ENCODE measurements at places on chromosomes 1 and 21.

DNA sequence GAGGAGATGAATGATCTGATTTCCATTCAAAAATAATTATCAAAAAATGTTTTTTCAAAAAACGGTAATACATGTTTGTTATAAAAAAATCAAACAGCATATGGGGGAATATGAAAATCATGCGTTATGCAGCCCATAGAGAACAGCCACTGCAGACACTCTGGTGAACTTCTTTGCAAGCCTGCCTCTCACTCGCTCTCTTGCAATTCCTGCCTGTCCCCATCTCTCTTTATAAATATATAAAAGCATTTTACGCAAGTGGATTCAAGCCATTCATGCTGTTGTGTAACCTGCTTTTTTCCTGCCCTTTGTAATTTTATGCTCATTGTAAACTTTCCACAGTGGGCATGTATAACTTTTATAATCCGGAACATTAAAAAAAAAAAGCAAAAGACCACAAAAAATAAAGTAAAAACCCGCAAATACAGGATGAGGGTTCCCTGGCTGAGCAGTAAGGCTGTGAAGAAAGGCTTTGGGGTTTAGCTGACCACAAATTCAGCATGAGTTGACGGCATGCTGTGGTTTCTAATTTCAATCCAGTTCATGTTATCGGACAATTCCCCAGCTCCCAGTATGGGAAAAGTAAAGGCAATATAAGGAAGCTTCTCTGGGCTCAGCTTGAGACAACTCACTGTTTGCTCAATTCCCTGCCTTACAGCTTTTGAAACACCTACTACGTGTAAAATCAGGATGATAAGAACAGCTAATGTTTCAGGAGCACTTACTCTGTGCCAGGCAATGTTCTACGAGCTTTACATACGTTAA lies 52.8 kb upstream of the ZBTB40 start:
- DNase-seq: no peak

- DNase-seq: no peak
Measured at GRCh38 chr1:7233237-7233540, 447.9 kb downstream of the CAMTA1 start.

GRCh38 chr1:230143534-230143933 lies 76.5 kb downstream of the GALNT2 start:
- DNase-seq: no peak

- no peak for DNase-seq
Measured at GRCh38 chr1:235997049-235997448, 67.8 kb downstream of the NID1 start.

DNA sequence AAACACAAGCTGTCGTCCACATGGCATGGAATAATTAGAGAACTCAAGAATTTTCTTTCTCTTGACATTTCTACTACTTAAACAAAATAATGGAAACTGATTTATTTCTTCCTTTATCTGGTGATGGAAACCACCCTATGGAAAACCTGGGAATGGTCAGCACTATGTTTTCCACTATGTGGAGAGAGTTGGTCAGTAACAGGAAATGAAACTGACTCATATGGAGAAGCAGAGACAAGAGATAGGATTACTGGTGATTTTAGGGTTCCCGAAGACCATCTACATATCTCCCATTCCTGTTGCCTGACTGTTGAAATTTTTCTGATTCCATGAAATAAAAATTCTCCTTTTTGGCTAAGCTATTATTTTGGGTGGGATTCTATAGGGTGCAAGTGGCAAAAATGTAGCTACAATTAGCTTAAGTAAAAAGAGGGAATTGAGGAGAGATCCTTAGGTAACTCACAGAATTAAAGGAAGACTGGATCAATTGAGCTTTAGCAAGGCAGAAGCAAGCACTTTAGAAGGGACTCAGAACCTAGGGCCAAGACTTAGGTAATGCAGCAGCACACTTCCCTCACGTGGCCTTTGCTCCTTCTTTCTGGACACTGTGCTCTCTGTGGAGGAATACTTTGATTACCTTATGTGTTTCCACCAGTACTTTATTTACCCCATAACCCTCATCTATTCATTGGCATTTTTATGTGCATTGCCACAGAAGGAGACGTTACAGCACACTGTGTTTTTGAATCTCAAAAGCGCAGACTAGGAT lies 89.6 kb downstream of the LEPR start:
- DNase-seq: no peak

DNA sequence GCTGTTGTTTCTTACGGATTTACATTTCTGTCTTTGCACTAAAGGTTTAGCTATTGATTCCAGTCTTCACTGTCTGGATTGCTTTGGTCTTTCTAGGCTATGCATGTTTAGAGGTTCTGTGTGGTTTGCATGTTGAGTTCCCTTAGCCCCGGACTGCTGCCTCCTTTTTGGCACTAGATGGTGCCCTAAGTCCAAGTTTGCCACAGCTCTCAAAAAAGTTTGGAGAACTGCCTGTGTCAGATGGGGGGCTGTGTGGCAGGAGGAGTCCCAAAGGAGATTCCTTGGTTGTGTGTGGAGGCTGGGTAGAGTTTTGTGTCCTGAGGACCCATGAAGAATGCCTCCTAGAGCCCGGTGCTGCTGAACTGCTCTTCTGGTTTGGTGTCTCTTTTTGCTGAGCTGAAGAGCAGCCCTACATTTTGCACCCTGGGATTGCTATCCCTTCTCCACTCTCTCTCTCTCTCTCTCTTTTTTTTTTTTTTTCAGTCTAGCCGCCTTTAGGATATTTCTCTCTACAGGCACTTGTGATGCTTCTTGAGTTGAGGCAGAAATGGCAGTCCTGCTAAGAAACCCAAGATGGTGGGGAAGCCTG lies 74.4 kb downstream of the PTGS2 start:
- no peak for DNase-seq

Data from stimulated activated CD8-positive, alpha-beta memory T cell treated with anti-CD3 and anti-CD28 coated beads, Interleukin-4, amount 100 ng/mL, for 4 hours (primary cell).